ENCODE measurements at places on chromosomes 6 and 20.

DNA sequence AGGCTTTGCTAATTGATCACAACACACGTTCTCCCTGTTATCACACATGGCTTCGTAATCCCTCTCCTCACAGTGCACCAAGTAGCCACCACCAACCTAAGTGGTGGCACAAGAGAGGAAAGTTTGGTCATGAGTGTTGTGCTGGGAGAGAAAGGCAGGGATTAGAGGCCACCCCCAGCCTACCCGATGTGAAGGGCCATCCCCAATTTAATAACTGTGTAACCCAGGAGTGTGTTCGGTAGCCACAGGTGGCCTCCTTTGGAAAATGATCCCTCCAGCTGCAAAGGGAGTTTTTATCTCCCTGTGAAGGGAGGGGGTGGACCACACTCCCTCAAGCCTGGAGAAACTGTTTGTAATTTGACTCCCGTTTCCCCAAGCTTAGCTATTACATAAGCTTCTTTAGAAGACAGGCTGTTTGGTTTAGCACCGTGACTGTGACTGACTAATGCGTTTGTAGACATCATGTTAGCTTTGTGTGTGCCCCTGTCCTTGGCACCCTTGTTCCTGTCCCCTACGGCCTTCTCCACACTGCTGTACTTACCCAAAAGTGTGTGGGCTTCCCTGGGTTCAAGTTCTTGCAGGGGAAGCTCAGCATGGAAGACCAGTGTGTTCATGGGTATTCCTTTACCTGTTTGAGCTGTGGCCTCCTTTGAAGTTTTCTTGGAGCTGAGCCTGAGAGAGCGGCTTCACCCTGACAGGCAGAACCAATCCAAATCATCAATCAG, 20.6 kb downstream of the PPP1R16B start:
- peak; percentile 71 for DNase-seq

DNA sequence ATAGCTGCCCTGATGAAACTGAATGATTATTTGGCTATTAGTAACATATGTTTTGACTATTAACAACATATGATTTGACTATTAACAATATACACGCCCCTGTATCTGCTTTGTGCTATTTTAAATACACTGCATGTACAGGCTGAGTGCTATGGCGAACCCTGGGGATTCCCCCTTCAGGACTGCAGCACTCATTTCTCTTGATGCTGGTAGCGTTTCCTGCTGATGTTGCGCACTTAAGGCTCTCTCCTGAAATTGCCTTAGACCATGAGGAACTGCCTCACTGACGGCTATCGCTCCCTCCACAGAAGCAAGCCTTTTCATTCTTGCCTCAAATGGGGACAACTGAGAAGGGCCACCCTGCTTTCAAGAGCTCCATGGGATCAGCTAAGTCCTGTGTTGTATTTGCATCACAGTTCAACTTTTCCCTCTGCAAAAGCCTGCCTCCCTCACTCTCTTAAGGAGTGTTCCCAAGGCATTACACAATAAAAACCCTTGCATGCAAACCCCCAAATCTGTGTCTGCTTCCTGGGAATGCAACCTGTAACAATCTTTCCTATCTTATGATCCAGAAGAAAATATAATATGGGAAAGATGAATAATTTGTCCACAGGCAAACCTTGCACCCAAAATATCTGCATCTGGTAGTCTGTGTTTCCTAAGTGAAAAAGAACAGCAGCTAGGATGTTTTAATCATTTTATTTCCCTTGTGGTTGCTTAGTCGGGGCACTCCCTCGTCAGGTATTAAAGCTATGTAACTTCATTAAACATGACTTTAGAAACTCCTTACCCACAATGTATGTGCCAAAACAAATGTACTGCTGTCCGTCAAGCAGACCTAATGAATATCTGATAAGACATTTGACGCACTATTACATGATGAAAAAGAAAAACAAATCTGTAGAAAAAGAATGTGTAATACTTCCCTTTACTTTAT, 456.4 kb downstream of the COL12A1 start:
- no peak for DNase-seq

DNA sequence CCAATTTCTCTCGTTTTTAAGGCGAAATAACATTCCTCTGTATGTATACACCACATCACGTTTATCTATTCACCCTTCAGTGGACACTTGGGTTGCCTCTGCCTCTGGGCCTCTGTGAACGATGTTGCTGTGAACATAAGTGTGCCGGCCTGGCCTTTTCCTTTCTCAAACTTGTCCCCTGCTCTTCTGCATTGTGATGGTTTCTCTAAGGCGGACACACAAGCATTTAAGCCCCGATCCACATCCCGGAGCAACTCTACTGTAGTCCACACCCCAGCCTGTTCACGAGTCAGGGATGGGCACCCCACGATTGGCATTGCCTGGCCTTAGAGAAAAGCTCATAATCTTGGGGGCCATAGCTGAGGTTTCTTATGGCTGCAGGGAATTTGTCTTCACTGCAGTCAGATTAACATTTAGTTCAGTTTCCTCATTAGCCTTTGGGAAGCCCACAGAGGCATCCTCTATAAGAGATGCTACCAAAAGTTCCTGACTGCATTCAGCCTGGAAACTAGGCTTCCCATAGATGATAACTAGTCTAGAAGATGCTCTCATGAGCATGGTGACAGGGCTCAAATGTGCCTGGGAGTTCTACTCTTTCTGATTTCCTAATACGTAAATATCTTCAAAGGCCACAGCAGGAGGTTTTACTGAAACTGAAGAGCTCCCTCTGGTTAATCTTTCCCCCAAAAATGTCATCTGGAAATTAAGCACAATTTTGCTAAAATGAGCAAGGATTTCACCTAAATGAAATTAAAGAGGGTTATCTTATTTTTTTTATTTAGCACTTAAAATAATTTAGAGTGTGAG, 762 bp downstream of the ZC3H12D start:
- DNase-seq = no peak

GRCh38 chr20:43941476-43942200, 27.0 kb downstream of the TOX2 start:
- no peak for DNase-seq

GRCh38 chr6:47631797-47632196, 66.6 kb upstream of the ADGRF4 start:
- DNase-seq = no peak

DNA sequence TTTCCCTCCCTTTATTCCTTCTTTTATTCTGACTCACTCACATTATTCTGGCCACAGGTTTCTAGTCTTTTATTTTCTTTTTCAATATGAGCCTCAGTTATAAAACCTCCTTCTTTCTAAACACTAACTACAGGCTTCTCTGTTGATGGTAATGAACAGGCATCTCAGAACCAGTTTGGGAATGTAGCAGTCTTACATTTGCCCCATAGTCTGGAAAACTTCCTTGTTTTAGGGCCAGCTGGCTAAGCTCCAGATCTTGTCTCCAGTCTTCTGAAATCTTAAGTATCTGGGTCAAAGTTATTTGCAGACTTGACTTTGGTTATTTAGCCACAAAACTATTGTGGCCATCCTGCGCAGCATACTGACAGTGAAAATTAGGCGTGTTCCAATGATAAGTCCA, 97.0 kb upstream of the MAN1A1 start:
- no peak for DNase-seq

DNA sequence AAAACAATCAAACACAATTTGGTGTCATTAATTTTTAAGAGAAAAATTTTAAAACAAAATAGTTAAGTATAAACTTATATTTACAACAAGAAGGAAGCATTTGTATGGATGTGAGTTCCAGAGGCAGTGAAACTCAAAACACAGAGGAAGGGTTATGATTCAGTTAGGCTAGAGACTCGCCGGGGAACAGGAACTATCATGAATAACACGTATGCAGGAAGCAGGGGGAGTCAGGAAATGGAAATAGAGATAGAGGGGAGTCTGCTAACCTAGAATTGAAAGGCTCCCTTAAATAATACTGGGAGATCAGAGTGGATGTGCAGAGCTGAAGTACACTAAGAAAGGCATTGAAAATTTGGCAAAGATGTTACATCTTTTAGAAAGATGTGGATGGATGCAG, 14.2 kb upstream of the HLA-DRB1 start:
- DNase-seq = no peak

DNA sequence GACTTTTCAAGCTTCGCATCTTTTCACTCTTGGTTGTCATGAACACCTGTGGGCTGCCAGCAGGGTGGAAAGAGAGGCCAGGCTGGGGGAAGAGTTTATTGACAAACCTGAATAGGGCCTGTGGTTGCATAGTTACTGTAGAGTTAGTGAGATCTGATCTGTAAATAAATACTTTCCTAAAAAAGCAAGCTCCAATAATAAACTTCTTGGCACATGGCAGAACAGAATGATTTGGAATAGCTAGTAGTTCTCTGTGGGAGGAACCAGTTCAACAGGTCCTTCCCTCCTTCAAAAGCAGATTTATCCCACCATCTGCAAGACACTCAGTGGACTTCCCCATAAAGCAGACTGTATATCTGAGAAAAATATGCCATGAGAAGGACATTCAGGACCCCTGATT, 445.0 kb downstream of the HACE1 start:
- DNase-seq = no peak

GRCh38 chr20:51514249-51514648, 28.3 kb downstream of the NFATC2 start:
- no peak for DNase-seq

- no peak for DNase-seq
These were observed 82.9 kb upstream of the EXOC2 start for GRCh38 chr6:775863-776262.

DNA sequence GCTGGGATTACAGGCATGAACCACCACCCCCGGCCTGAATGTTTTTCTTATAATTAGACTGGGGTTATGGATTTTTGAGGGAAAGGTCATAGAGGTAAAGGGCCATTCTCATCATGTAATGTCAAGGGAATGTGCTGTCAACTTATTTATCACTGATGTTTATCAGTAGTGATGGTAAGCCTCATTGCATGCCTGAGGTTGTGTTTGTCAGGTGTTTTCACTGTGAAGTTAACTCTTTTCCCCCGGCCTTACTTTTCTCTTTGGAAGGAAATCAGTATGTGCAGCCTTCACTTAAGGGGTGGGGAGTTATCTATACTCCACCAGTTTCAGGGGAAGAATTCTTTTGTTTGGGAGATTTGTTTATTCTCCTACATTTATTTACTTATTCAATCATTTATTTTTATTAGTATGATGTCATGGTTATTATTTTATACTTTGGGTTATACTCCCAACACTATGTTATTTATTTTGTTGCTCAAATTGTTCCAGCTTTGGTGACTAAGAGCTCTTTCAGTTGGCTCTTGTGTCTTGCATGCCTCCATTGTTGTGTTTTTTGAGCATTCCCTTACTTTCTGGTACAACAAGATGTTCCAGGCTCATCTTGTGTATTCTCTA, 2.8 kb upstream of the SLC17A5 start:
- no peak for DNase-seq

DNA sequence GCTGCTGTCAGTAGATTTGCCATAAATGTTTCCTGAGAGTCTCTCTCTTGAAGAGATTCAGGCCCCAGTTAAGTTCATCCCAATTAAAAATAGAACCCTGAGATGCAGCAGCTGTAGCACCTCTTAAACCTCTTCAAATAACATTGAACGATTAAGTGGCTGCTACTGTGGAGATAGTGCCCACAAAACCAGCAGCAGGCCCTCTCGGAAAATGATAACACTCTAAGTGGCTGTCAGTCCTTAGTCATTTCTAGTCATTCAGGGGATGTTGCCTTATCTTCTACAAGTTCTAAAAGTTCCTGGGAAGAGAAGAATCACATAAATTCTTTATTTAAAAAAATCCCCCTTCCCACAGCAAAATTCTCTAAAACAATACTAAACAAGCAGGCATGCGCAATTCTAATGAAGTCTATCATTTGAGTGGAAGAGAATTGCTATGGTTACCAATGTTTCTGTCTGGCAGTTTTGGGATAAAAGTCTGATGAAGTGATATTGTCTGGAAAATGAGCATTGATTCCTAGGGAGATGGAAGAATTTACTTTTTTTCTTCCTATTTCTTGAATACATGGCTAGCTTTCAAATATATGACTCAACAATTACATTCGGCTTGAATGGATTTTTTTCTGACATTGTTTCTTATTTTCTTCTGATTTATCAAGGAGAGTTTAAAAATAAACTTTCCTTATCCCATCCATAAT, 131.9 kb downstream of the TRMT11 start:
- no peak for DNase-seq

GRCh38 chr20:22807045-22807444, 222.7 kb upstream of the FOXA2 start:
- DNase-seq = no peak

DNA sequence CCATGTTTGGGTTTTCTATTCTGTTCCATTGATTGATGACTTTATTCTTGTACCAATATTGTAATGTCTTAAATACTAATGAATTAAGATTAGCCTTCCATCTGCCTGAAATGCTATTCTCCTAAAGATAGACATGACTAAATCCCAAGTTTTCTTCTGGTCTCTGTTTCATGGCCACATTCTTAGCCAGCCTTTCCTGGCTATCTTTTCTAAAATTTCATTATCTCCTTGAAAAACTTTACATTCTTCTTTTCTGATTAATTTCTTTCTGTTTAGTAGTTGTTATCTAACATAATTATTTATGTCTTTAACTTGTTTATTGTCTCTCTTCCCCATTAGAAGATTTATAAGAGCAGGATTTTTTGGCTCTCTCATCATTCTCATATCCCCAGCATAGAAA, 4.4 kb upstream of the PRIM2 start:
- DNase-seq = no peak

GRCh38 chr6:26304797-26305640, 60.0 kb upstream of the BTN3A2 start:
- DNase-seq = peak; percentile 47

GRCh38 chr6:139334806-139335446, 39.5 kb downstream of the CITED2 start:
- no peak for DNase-seq

DNA sequence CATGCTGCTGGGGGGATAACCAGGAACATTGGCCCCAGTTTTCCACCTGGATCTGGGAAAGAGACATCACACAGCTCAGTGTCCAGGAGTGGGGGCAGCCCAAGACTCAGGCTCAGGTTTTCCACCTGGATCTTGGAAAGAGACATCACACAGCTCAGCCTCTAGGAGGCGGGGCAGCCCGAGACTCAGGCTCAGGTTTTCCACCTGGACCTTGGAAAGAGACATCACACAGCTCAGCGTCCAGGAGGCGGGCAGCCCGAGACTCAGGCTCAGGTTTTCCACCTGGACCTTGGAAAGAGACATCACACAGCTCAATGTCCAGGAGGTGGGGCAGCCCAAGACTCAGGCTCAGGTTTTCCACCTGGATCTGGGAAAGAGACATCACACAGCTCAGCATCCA, 361.6 kb downstream of the THBS2 start:
- DNase-seq = no peak

GRCh38 chr20:54093423-54094267, 23.3 kb upstream of the BCAS1 start:
- DNase-seq = no peak

Data from DMS 273 treated with DMSO at 0.1 percent for 48 hours (cell line).